ENCODE measurements at places on chromosomes 12 and 14.

- DNase-seq = no peak
Observed at GRCh38 chr12:31005944-31006361, 67.7 kb upstream of the DDX11 start.

- DNase-seq = no peak
Observed at GRCh38 chr12:19893514-19893913, 454.2 kb downstream of the AEBP2 start.

GRCh38 chr12:131041968-131042833 lies 88.5 kb downstream of the ADGRD1 start:
- no peak for DNase-seq

DNA sequence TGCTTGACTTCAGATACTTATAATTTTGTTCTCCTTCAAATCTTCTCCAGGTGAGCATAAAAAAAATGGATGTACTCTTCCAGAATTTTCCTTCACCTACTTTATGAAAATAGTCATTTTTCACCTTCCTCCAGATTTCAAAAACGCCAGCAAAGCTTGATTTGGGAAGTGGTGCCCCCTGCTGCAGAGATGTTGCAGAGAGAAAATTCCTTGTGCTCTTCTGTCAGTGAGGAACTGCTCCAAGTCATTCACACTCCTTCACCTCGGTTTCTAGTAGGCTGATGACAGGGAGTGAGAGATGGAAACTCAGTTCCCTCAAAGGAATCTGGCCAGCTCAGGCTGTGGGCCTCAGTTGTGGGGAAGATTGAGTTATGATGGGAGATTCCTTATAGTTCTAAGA lies 24.2 kb upstream of the RNASE3 start:
- no peak for DNase-seq

DNA sequence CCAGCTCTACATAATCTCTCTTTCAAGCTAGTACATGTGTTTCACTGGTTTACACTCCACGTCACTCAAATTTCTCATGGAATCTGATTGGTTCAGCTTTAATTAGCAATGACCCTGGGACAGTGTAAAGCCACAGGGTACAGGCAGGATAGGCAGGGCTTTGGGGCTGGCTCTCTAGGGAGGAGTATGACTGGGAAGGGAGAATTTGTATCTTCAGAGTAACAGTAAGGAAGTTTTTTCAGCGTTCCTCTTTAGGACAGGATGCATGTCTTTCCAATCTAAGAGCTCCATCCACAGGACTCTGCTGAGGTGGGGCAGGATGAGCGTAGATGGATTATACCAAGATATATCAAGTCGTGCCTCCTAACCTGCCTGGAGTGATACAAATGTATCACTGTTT lies 112.0 kb upstream of the CLEC14A start:
- no peak for DNase-seq

DNA sequence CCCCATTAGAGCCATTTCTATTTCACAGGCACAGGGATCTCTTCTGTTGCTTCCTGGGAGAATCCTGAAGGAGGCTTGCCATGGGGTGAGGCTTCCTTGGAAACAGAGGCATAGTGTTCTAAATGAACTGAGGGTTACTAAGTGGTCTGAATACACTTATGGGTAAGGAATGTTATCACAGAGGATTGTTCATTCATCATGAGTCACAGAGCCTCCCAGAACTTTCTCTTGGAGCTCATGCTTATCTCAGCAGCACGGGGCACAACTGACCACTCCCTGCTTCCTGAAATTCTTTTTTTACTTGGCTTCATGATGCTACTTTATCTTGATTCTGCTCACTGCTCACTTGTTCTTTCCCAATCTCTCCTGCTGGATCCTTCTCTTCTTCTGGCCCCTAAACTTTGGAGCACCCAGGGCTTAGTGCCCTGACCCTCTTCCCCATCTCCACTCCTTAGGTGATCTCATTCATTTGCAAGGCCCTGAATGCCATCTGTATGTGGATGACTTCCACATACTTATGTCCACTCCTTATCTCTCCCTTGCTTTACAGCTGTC lies 57.9 kb downstream of the ANO6 start:
- no peak for DNase-seq

DNA sequence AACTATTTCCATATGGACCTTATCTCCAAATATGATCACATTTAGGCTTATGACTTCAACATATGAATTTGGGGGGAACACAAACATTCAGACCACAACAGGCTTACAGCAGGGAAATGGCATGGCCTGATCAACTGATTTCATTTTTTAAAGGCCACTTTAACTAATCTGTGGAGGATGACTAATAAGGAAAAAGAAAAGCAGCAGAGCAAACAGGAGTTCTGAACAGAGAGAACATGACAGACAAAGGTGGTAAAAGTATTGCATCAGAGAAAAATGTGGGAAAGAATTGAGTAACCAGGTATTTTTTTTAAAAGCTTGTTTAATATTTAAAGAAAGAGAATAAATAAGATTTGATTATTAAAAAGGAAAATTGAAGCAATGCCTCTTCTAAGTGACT lies 366.1 kb upstream of the TMPO start:
- DNase-seq = no peak

- DNase-seq = no peak
Observed at GRCh38 chr12:128573907-128574306, 249.9 kb downstream of the SLC15A4 start.

DNA sequence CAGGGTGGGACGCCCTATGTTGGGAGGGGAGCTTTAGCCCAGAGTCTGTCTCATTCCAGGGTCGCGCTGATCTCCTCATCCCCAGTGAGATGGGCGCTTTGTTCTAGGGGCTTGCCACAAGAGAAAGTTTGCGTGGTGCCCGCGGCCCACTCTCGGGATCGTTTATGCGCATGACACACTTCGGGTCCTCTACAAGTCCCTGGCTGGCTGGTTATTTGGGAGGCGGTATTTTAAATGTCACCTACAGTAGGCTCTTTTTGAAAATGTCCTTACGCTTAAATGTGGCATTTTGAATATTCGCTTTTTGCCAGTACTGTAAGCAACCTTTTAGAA lies 541 bp downstream of the GOLT1B start:
- DNase-seq = no peak

- DNase-seq = no peak
Observed at GRCh38 chr14:38134416-38135030, 73.2 kb upstream of the SSTR1 start.

DNA sequence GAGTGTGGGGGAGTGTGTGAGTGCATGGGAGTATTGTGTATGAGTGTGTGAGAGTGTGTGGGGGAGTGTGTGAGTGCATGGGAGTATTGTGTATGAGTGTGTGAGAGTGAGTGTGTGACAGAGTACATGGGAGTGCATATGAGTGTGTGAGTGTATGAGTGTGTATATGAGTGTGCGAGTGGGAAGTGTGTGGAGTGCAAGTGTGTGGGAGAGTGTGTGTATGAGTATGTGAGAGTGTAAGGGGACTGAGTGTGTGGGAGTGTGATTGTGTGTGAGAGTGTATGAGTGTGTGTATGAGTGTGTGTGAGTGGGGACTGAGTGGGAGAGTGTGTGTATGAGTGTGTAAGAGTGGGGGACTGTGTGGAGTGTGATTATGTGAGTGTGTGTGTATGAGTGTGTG lies 40.7 kb downstream of the PRIMA1 start:
- no peak for DNase-seq

DNA sequence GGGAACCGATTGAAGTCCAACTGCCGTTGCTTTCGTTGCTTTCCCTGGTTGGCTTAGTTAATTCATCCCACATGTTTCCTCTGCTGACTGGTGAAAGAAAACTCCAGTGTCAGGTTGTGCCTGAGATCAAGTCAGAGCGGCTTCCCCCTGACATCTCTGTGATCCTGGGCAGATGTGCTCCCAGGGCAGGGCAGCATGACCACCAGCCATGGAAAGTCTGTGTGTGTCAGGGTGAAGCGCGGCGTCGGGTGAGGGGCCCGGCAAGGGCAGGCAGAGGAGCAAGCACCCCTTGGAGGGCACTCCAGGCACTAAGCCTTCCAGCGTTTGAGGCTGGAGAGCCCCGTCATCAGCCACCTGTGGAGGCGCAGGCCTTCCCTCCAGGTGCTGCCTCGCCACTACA lies 54.5 kb upstream of the IGF1 start:
- DNase-seq = no peak

GRCh38 chr12:52965337-52965731 lies 16.4 kb downstream of the KRT18 start:
- DNase-seq = no peak

DNA sequence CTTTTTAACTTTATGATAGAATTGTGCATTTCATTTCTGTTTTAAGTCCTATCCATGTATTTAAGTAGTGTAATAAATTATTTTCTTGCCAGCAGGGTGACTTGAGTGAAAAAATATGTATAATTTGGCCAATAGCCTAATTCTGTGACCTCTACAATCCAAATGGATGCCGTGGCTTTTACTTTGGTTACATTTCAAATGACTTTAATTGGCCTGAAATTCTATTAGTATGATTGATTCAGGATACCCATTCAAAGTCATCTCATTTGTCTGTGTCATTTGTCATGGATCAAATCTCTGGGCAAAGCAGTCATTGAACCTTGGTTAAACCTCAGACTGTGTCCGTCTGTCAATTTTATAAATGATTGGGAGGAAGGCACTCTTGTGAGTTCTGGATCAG lies 29.6 kb downstream of the CRADD start:
- no peak for DNase-seq

- DNase-seq = peak; percentile 66
Observed at GRCh38 chr12:57093415-57094207, 4.7 kb downstream of the NAB2 start.
